ENCODE measurements at places on chromosomes 12 and 14. TPM values are rescaled to one million over a fixed set of nuclear protein-coding genes. Genes with fewer than 3 reads are reported as not detected.

DNA sequence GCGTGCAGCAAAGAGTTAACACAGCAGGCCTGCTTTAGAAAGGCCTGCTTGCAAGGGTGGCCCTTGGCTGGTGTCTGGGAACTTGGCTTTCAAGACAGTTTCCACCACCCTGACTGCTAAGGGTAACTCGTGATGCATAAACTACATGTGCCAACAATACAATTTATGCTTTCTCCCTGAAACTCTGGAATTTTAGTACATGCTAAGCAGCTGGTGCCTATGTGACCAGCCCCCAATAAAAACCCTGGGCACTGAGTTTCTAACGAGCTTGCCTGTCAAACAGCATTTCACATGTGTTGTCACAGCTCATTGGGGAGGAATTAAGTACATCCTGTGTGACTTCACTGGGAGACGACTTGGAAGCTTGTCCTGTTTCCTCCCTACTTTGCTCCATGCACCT is 133.1 kb downstream of the SLC5A8 start:
- H3K27me3 ChIP-seq = no peaks in the 10 kb centered on the region
- H3K27ac ChIP-seq = no peak overlapping the region
- no peaks in the 10 kb centered on the region for H3K4me1 ChIP-seq
- H3K36me3 ChIP-seq = no peaks in the 10 kb centered on the region
- no peak overlapping the region for H3K4me3 ChIP-seq

DNA sequence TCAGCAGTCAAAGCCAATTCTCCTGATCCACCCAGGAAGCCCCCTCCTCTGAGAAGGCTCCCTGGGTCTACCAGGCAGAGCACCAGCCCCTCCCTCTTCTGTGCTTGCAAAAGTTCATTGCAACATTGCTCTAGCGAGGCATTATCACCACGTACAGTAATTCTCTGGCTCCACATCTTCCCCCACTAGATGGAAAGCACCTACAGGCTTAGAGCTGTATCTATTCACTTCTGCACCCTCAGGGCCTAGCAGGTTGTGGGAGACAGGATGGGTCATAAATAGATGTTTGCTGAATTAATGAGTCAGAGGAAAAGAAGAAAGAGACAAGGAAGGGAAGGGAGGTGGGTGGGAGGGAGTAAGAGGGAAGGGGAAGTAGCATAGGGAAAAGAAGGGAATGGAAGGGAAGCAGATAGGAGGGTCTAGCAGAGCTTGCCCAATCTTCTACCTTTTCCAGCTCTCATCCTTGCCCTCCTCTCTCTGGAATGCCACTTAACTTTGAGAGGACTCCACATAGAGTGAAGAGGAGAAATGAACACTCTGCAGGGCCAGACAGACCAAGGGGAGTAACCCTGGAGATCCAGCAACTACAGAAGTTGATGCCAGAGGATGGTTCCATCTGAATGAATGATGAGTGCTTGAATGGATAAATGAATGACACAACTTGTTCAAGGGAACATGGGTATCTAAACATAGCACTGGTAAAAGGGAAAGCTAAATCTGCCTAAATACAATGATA is 42.0 kb upstream of the NT5DC3 start:
- no peaks in the 10 kb centered on the region for H3K27me3 ChIP-seq
- no peak overlapping the region for H3K4me3 ChIP-seq
- H3K27ac ChIP-seq = no peak overlapping the region
- H3K36me3 ChIP-seq = no peaks in the 10 kb centered on the region

- no peaks in the 10 kb centered on the region for H3K36me3 ChIP-seq
- H3K4me3 ChIP-seq = peak overlapping the region; percentile 1
- no peaks in the 10 kb centered on the region for H3K27me3 ChIP-seq
Observed at GRCh38 chr12:56631790-56632700, 1.9 kb upstream of the BAZ2A start.

DNA sequence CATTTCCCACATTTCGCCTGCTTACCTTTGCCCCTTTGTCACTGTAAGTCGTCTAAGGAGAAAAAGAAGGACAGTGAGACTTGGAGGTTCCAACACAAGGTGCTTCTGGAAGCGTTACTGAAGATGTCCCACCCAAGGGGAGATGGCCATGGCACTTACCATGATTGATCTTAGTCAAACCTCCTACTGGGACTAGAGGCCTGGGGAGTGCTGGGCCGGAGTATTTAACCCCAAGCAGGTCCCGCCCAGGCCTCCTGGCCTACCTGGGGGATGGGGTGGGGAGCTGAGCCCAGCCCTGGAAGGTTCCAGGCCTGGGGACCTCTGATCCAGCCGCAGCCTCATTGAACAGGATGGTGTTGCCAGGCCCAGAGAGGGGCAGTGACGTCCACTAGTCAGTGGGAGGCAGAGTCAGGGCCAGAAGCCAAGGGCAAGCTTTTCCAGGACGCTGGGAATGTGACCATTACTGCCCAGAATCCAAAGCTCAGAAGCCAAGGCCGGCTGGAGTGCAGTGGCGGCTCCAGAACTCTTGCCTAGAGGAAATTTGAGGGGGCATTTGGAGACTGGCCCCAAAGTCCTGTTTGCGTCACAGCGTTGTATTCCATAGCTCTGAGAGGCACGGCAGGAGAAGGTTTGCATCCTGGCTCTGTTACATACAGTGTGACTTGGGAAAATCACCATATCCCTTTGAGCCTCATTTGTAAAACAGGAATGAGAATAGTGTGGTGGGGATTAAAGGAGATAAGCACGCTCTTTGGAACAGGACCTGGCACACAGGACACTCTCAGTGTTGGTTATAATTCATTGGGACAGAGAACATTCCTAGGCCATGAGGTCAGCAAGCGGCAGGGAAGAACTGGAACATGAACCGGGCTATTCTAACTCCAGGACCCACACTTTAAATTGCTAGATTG is at the start of gene HPD:
HPD (minus strand) TSS at position 198 of the 911 bp plus-strand sequence; CDS start at position 162, 36 bp downstream.
- DNase-seq = no peak
- H3K4me3 ChIP-seq = no peak within 1 kb of the TSS
- peak within 1 kb of the TSS; percentile 76 for H3K27ac ChIP-seq
- H3K27me3 ChIP-seq = no peaks in the 10 kb centered on the region
- H3K36me3 ChIP-seq = no peaks in the 10 kb centered on the region

- no peak overlapping the region for H3K4me3 ChIP-seq
- H3K36me3 ChIP-seq = no peaks in the 10 kb centered on the region
- H3K4me1 ChIP-seq = peaks cover 68% of the 10 kb centered on the region
Observed at GRCh38 chr12:11693601-11694000, 44.1 kb downstream of the ETV6 start.

DNA sequence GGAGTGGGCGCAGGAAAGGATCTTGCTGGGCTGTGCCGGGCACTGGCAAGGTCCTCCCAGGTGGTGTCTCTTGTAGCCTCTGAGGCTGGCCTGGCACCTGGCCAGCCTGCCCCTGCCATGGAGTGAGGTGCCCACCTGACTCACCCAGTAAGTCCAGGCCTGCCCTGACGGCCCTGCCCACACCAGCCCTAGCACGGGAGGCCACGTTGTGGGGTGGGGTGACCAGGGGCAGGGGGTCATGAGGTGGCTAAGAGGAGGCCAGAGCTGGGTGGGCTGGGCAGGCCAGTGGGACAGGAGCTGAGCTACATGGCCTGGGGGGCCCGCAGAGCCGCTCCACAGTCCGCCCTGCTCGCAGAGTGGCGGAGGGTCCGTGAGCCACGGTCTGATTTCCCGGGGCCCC is 45.4 kb downstream of the KIF26A start:
- H3K4me1 ChIP-seq = peaks cover 5% of the 10 kb centered on the region
- H3K36me3 ChIP-seq = no peaks in the 10 kb centered on the region
- H3K27me3 ChIP-seq = no peaks in the 10 kb centered on the region
- no peak overlapping the region for H3K27ac ChIP-seq
- no peak for DNase-seq

DNA sequence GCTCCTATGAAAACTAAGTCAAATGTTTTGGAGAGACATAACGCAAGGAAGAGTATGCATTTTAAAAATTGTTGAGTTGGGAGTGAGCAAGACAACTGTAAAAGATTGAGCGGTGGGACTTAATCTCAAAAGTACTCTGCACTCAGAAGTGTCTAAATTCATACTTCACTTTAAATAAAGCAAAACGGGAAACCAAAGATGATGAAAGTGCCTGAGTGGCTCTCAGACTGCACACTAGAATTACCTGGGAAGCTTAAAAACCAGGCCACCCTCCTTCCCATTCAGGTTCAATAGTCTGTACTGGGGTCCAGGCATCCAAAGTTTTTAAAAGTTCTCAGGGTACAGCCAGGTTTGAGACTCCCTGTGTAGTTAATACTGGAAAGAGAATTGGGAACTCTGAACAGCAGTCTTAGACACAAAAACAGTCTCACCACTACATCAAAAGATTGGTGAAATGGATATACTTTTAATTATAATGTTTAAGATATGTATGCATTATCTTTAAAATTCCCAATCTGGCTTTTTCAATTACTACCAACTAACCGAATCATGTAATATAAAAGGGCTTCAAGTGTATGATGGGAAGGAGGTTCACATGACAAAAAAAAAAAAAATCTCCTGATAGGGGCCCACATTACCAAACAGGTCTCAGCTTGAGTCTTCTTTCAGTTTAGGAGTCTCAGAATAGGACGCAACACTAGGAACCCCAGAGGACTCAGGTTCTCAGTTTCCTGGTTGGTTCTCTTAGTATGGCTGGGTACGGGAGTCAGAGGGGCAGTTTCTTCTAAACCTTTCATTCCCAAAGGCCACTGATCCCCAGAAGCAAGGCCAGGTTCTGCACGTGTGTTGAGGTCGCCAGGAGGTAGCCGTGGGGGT is 1.0 kb downstream of the HOMEZ start:
- no peaks in the 10 kb centered on the region for H3K36me3 ChIP-seq
- no peak for DNase-seq
- H3K4me3 ChIP-seq = peak overlapping the region; percentile 54
- H3K27me3 ChIP-seq = no peaks in the 10 kb centered on the region

GRCh38 chr14:104016873-104017650 is 68.4 kb upstream of the ASPG start:
- DNase-seq = no peak
- H3K4me1 ChIP-seq = no peaks in the 10 kb centered on the region
- no peaks in the 10 kb centered on the region for H3K27me3 ChIP-seq
- H3K27ac ChIP-seq = no peak overlapping the region

DNA sequence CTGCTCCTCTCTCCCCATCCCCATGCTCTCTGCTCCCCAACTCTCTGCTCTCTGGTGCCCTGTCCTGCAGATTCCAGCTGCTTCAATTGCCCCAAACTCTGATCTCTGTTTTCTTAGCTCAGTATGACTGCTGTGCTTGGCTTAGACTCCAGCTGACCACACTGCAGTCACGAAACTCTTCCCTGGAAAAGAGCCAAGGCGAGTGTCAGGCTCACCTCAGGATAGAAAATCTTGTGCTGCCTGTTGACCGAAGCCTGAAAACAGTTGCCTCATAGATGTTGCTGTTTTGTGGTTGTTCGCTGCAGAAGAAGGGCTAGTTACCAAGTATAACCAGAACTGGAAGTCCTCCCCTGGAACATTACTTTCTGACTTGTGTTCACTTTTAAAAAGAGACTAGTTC is 6.7 kb upstream of the STON2 start:
- H3K4me3 ChIP-seq = no peak overlapping the region
- DNase-seq = no peak
- H3K4me1 ChIP-seq = peaks cover 14% of the 10 kb centered on the region
- H3K27me3 ChIP-seq = no peaks in the 10 kb centered on the region
- H3K27ac ChIP-seq = no peak overlapping the region

GRCh38 chr12:54049108-54049507 is 4.5 kb upstream of the HOXC4 start:
- no peaks in the 10 kb centered on the region for H3K36me3 ChIP-seq
- no peak overlapping the region for H3K27ac ChIP-seq
- no peak for DNase-seq
- H3K4me1 ChIP-seq = peaks cover 36% of the 10 kb centered on the region
- peaks cover 100% of the 10 kb centered on the region for H3K27me3 ChIP-seq

DNA sequence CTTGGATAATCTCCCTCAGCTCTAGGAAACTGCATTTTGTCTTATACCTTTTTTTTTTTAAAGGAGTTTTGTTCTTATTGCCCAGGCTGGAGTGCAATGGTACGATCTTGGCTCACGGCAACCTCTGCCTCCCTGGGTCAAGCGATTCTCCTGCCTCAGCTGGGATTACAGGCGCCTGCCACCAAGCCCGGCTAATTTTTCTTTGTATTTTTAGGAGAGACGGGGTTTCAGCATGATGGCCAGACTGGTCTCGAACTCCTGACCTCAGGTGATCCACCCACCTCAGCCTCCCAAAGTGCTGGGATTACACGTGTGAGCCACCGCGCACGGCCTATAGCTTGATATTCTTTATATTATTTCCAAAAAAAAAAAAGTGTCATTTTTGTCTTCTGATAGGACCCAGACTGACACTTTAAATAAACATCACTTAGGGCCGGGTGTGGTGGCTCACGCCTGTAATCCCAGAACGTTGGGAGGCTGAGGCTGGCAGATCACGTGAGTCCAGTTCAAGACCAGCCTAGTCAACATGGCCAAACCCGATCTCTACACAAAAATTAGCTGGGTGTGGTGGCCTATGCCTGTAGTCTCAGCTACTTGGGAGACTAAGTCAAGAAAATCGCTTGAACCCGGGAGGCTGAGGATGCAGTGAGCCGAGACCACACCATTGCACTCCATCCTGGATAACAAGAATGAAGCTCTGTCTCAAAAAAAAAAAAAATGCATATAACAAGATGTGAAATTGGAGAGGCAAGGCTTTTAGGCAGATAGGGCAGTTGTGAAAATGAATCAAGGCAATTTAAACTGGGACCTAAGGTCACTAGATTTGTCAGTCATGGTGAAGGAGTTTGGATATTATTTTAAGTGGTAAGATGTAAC is 18.4 kb downstream of the SLC2A3 start:
- no peaks in the 10 kb centered on the region for H3K27me3 ChIP-seq
- DNase-seq = no peak
- no peak overlapping the region for H3K4me3 ChIP-seq
- H3K27ac ChIP-seq = no peak overlapping the region
- peaks cover 49% of the 10 kb centered on the region for H3K36me3 ChIP-seq

GUCY2C gene
- not detected for total RNA-seq

PPM1H gene
- total RNA-seq = 3.9 TPM

ST8SIA1 gene
- total RNA-seq = 8.3 TPM

LBHD2 gene
- total RNA-seq = not detected

Data from spleen (tissue), 13 donors.